ENCODE measurements at places on chromosomes 2 and 18.

GRCh38 chr2:213751446-213751845 is 467.2 kb downstream of the SPAG16 start:
- DNase-seq, result no peak

DNA sequence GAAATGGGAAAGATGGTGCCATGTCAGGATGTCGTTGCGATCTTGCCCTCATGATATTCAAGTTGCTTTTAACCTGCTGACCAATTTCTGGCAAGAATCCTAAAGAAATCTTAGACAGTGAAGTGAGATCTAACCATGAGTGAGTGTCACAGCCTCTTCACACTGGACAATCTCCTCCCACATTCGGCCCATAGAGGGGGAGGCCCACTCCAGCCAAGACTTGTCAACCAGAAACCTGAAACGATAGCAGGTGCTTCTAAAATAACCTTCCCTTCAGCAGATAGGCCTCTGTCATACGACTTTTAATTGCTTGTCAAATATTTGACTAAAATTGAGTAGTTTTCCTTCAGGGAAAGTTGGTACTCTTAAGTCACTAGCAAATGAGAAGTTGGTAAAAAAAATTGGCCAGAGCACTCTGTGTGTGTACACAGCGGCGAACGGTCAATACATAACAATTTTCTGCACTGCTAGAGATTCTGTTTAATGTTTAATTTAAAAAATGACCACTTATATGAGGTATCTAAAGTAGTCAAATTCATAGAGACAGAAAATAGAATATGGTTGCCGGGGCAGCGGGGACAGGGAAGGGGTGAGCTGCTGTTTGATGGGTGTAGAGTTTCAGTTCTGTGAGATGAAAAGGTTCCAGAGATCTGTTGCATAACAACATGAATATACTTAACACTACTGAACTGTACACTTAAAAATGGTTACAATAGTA is 110.2 kb downstream of the VAPA start:
- no peak for DNase-seq

GRCh38 chr2:120910164-120910563 is 174.5 kb downstream of the GLI2 start:
- DNase-seq, result no peak

- no peak for DNase-seq
Measured at GRCh38 chr2:207225773-207226172, 60.0 kb upstream of the KLF7 start.

GRCh38 chr18:61954096-61954746 is 61.4 kb upstream of the RNF152 start:
- no peak for DNase-seq

GRCh38 chr2:121080013-121080772 is 204.8 kb downstream of the TFCP2L1 start:
- DNase-seq, result no peak

- DNase-seq, result no peak
Measured at GRCh38 chr2:3193443-3194330, 183.9 kb downstream of the EIPR1 start.

GRCh38 chr2:207257251-207258250 is 91.8 kb upstream of the KLF7 start:
- DNase-seq, result no peak

DNA sequence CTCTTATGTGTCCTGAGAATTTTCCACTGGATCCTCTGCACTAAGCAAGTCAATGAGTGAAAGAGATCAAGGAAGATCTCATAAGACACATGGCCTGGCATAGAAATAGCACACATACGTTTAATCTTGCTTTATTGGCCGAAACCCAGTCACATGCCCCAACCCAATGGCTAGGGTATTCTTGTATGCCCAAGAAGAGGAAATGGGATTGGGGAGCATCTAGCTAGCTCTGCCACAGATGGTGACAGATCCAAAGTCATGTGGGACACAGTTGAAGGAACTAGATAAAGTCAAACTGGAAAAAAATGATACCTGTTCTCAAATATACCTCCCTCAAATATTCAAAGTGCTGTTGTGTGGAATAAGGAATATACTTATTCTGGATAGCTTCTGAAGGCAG is 74.7 kb downstream of the CD28 start:
- no peak for DNase-seq

- DNase-seq, result no peak
Measured at GRCh38 chr2:10466801-10467200, 18.7 kb upstream of the ODC1 start.

- DNase-seq, result peak; percentile 24
Measured at GRCh38 chr2:117785740-117786139, 28.8 kb upstream of the DDX18 start.

- DNase-seq, result no peak
Measured at GRCh38 chr2:97660775-97661389, 3.0 kb downstream of the ACTR1B start.

DNA sequence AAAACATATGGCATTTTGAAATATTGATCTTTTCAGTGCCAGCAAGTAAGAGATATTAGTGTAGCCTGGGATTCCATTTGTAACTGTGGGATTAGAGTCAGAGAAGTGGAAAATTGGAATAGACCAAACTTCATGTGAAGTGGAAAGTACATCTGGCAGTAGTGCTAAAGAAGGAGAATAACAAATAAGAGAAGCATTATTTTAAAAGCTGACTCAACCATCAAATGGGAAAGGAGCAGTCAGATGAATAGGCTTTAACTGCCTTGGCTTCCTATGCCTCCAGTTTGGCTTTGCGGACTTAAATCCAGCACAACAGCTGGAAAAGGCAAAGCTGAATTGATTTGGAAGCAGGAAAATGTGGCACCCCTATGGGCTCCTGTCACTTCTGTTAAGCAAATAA is 623.1 kb downstream of the TSN start:
- DNase-seq, result no peak

GRCh38 chr2:84686783-84687476 is 170.6 kb downstream of the DNAH6 start:
- DNase-seq, result no peak

DNA sequence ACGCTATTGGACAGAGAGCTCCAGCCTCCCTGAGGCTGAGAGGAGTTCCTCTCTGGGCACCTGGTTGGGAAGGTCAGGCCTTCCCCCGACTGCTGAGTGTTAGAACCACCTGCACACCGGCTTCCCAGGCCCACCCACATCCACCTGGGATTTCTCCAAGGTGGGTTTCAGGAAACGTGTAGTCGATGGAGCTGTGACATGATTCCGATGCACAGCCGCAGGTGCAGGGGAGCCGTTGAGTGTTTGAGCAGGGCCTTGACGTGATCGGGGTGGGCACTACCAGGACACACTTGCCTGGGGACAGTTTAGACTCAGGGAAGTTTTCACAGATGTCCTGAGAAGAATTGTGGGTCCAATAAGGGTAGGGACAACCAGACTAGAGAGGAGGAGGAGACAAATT is 21.8 kb upstream of the GIGYF2 start:
- no peak for DNase-seq

DNA sequence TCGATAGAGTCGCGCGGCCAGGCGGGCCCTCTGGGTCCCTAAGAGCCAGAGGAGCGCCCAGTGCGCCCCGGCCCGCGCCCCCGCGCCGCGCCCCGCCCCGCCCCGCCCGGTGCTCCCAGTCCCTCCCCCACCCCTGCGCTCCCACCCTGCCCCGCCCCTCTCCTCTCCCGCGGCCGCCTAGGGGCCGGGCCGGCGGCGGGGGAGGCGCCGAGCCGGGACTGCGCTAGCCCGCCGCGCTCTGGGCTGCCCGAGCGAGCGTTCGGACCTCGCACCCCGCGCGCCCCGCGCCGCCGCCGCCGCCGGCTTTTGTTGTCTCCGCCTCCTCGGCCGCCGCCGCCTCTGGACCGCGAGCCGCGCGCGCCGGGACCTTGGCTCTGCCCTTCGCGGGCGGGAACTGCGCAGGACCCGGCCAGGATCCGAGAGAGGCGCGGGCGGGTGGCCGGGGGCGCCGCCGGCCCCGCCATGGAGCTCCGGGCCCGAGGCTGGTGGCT is at the start of gene GPC1:
Gene GPC1 (plus strand): TSS at position 207 of the 491 bp plus-strand sequence. CDS start 256 bp downstream, at position 463.
- peak; percentile 51 for DNase-seq

DNA sequence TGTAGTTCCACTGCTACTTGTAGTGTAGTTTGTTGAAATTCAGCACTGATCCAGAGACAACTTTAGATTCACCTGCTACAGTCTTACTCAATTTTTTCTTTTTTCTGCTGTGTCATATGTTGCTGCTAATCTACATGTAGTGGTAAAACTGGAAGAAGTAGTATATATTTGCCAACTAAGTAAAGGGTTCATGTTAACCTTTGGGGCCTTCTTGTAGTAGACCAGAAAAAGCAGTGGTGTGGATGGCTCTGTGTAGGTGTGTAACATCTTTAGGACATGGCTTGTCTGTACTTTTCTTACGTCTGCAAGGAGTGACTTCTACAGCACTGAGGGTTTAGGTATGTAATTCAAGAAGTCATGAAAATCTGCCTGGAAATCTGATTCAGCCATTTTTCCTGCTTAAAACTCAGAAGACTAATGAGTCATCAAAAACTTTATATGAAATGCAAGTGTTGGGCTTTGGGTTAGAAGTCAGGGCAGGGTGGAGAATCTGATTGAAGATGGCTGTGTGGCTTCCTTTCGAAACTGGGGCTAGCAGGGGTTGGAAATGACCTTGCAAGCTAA is 8.4 kb downstream of the PTPRM start:
- no peak for DNase-seq

- DNase-seq, result no peak
Measured at GRCh38 chr2:149858216-149858615, 270.6 kb upstream of the MMADHC start.

DNA sequence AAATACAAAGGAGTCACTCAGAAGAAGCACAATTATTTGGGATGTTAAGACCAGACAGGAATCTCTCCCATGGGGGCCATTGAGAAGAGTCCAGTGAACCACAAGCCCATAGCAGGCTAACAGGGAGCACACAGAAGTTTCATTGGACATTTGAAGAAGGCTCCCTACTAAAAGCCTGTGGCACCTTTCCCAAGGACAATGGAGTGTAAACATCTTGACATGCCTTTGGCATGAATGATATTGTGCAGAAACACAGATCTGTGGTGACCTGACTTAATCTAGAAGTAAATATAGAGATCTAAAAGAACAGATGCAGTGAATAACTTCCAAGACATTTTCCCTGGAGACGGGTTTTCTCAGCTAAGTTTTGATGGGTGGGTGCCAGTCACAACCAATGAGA is 221.5 kb downstream of the EPHA4 start:
- DNase-seq, result peak; percentile 6

DNA sequence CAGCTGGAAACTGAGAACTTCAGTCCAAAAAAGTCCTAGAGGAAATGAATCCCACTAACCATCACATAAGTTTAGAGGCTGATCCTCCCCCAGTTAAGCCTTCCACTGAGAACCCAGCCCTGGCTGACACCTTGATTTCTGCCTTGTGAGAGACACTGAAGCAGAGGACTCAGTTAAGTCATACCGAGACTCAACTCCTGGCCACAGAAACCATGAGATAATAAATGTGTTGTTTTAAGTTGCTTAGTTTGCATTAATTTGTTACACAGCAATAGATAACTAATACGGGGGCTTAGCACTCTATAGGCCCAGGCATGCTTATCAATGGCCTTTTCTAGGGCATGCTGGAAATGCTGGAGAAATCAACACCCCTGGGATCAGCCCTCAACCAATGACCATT is 3.4 kb upstream of the ADD2 start:
- DNase-seq, result no peak

- peak; percentile 59 for DNase-seq
Measured at GRCh38 chr2:227871375-227871791, at the start of gene DAW1. Gene DAW1, plus strand, starts transcription at chr2:227871631. Its CDS starts 59 bp downstream, at chr2:227871690.

All from fibroblast of the conjunctiva (primary cell).